Amniotic stem cell (primary cell): ENCODE measurements at places on chromosomes 7 and 10.

DNA sequence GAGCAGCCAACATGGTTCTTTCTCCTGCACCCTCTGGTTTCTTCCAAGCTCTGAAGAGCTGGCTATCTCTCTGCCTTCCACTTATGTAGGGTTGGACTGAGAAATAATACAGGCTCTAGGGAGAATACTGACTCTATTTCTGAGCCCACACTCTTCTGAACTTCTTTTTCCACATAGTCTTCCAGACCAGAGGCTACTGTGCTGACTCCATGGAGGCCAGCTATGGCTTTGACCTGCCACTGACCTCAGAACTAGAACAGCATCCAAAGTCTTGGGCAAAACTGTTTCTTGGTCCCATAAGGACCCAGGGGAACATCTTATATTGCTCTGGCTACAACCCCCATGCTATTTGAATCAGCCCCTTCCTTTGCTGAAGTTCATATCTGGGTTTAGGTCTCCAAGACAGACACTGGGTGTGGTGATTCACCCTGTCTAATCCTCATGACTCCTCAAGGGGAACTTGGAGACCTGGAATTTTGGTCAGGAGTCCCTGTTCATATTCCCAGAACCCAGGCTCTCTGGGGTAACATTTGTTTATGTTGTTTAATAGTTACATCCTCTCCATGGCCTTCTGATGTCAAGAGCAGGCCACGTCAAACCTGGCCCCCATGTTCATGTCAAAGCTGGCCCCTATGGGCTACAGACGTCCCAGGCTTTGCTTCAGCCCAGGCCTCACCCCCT is 12.1 kb upstream of the PLAU start:
- DNase-seq, result no peak

GRCh38 chr7:138388673-138389491 is 71.2 kb upstream of the TRIM24 start:
- no peak for DNase-seq

DNA sequence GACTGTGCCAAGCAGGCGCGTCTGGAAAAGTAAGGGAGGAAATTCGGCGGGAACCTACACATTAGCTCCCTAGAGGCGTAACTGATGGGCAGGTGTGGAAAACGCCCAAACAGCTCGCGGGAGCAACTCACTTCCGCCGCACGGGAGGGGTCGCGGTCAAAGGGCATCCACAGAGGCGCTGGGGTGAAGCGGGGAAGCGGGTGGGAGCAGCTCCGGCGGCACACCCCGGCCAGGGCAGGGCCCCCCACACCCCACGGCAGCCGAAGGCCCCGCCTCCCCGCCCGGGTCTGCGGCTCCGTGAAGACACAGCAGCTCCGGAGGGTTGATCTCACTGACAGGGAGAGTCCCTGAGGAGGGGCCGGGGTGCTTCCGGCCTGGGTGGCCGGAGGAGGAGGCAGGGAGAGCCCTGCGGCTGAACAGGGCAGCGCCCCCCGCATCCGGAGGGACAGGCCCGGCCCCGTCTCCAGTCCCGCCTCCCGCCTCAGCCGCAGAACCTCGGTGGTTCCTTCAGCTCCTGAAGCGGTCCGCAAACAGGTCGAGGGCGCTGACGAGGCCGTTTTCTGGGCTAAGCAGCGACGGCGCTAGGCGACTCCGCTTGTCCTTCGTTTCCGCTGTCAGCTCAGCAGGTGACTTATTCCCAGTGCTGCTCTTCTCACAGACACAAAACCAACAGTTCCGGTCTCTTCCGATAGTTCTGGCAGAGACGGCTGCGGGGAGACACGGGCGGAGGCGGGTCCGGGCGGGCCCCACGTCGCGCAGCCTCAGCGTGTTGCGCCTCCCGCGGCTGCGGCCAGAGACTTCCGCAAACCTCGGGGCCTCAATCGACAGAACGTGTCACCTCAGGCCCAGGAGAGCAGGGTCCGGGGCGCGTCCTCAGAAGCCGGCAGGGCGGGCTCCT is 276.1 kb downstream of the DNAJB6 start:
- DNase-seq, result no peak

DNA sequence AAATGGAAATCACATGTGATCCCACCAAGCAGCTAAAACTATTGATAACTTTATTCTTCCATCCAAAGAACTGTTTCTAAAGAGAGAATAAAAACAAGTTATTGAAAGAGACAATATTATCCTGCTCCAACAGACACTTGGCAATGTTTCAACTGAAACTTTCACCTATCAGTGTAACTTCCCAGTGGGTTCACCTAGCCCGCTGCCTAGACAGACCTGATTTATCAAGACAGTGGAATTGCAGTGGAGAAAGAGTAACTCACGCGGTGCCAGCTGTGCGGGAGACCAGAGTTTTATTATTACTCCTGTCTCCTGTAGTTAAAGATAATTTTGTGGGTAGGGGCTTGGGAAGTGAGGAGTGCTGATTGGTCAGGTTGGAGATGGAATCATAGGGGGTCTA is 199.8 kb downstream of the AHR start:
- DNase-seq, result no peak

- DNase-seq, result no peak
These were observed 340.2 kb downstream of the SUGCT start for GRCh38 chr7:40474790-40475680.

DNA sequence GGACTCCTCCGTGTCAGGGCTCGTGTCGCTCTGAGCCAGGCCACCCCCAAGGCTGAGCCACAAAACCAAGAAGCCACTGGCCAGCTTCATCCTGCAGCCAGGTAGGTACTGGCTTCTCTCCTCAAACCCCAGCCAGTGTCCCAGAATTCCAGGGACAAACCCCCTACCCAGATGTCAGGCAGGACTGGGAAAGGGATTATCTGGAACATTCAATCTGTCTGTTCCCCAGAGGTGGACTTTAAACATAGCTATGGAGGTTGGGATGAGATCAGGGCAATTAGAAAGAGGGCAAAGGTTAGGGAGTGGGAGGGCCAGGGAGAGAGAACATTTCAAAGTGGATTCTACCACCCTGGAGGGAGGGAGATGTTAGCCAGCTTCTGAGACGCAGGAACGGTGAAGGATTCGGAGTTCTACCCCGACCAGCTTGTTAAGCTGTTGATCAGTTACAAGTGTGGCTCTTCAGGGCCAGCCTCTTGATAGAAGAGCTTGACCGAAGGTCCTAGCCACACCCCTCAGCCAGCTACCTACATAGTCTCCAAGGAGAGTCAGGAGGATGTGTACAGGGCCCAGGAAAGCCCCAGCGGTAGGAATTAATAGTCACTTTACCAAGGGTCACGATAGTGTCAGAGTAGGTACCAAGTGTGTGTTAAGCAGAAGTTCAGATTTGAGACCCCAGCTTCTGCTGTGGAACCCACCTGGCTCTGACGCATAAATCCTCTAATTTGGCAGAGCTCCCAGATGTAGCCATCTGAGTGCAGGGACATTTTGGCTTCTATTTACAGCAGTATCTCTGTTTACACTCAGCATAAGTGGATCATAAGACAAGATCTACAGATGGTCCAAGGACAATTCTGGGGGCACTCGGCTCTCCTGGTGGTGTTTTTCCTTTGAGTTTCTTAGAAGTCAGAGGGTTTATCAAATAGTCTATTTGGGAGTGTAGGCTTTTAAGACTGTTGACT is at the start of gene PLA2G12B:
Gene PLA2G12B (minus strand): TSS at position 211 of the 959 bp plus-strand sequence. CDS start 121 bp downstream, at position 90.
- DNase-seq, result no peak

GRCh38 chr10:70851597-70852475 is 36.1 kb downstream of the SGPL1 start:
- no peak for DNase-seq

- no peak for DNase-seq
These were observed 119.2 kb downstream of the LRRC4 start for GRCh38 chr7:127911968-127912511.

- no peak for DNase-seq
These were observed 100.8 kb downstream of the MKI67 start for GRCh38 chr10:128025437-128025836.

GRCh38 chr7:117623606-117624005 is 143.8 kb downstream of the CFTR start:
- DNase-seq, result no peak

DNA sequence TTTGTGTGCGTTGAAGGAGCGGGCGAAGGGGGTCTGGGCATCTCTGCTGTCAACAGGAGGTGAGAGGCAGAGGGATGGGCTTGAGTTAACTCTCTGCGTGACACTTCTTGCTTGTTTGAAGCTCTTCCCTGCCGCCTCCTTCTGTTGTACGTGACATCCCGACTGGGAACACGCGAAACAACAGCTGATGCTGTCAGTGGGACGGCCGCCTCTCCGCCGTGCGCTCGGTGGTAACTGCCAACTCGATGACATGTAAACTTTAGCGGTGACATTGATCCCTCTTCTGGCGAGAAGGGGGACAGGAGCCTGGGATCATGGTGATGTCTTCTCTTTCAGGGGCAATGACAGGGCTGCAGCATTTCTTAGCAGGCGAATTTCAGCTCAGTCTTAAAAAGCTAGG is 394.5 kb downstream of the TYW1 start:
- no peak for DNase-seq

DNA sequence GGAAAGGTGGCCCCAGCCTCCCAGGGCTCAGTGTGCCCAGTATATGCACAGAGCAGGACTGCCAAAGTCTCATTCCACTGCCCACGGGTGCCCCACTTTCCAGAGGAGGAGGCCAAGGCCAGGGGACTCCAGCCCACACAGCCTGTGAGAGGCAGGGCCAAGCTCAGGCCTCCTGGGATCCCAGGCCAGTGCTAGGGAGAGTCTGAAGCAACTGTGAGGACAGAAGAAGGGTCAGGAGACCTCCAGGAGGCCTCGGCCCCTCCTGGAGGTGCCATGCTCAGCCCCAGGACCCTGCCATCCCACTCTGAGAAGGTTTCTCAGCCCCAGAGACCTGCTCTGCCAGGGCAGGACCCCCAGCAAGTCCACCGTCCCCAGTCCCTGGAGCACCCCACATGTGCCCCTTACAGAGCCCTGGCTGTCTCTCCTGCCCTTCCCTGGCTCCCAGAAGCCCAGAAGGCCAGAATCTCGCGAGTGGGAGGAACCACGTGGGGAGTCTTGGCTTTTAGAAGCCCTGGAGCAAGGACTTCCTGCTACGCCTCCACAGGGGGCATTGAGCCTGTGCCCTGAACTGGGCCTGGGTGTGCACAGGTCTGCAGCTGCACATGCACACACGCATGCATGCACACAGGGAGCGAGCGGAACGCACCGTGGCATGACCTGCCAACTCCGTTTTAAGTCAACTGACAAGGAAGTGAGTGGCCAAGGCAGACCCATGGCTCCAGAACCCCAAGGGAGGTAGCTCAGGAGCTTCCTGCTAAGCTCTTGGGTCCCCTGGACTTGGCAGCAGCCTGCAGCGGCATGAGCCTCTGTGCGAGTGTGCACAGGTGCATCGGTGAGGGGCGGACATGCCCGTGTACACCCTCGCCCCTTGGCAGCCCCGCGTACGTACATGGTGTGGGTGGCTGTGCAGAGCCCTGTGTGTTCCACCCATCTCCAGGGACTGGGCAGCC is 33.6 kb downstream of the ZCCHC24 start:
- DNase-seq, result no peak

- no peak for DNase-seq
These were observed 38.6 kb upstream of the MXI1 start for GRCh38 chr10:110168601-110169481.

GRCh38 chr10:102649797-102650654 is 5.7 kb downstream of the TRIM8 start:
- no peak for DNase-seq

- no peak for DNase-seq
These were observed 103.8 kb upstream of the PCDH15 start for GRCh38 chr10:54904833-54905232.

DNA sequence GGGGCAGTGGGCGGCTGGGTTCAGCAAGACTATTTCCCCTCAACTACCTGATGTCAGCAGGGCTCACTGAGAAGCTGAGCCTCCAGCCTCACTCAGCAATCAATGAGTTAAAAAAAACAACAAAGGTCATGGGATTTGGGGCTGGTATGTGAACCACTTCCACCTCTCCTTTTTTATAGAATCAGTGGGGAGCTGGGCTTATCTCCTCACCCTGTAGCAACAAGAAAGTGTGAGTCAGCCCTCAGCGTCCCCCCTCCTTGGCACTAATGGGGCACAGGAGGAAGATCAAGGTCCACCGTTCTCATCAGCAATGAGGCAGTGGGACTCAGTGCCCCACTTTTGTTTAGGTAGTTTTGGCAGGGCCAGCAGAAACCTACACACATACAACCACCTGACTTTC is 823.5 kb upstream of the POM121L12 start:
- no peak for DNase-seq

GRCh38 chr7:77537778-77538280 is 734 bp downstream of the PTPN12 start:
- DNase-seq, result peak; percentile 6

DNA sequence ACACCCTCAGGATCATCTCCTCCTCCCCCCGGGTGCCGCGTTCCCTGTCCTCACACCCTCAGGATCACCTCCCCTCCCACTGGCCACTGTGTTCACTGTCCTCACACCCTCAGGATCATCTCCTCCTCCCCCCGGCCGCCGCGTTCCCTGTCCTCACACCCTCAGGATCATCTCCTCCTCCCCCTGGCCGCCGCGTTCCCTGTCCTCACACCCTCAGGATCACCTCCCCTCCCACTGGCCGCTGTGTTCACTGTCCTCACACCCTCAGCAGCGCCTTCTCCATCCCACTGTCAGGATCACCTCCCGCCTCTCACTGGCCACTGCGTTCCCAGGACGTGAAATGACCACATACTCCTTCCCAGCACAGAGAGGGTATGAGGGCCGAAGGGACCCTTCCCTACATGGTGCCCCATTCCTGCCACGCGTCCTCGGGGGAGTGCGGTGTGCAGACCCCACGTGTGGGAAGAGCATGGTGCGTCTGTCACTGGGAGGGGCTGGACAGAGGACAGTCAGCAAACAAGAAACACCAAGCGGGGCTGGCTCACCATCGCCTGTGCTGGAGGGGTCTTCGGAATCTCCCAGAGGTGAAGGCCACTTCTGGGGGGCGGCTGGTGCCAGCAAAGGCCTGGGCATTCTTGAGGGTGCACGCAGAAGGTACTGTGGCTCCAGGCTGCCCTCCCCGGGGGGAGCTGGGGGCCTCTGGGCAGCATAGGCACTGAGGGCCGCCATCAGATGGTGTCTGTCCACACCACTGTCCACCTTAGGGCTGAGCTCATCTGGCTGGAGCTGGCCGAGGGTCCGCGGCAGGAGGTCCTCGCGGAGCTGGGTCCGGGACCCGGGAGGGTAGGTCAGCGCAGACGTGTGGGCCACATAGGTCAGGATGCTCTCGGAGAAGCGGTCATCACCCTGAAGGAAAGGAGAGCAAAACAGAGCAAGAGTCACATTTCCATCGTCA is 421.0 kb downstream of the PTPRN2 start:
- DNase-seq, result no peak

- DNase-seq, result no peak
These were observed 666.1 kb upstream of the FOXK1 start for GRCh38 chr7:4015996-4016395.

- no peak for DNase-seq
These were observed 557.0 kb upstream of the IGFBP3 start for GRCh38 chr7:46478046-46478445.

GRCh38 chr10:20993389-20993788 is 96.3 kb upstream of the NEBL start:
- DNase-seq, result no peak
